ENCODE measurements at places on chromosomes 4 and X.

- no peak for DNase-seq
These were observed 1646.4 kb upstream of the ADGRL3 start for GRCh38 chr4:59553721-59554091.

- DNase-seq = peak; percentile 81
These were observed 30.7 kb upstream of the ATP6AP2 start for GRCh38 chrX:40550066-40550465.

DNA sequence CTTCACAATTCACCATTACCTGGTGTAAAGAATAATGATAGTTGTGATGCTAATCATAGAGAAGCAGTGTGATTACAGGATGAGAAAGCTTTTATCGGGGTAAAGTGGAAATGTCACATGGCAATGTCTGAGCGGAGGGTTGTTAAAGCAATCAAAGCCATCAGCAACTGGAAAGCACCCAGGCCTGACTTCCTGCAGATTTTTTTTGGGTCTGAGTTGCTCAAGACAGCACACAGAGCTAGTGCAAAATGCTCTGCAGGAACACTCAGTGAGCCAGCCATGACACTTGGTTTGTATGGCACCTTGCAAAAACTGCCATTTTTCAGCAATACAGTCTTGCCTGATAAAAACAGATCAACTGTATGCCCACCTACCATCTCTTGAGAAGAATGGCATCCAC, 152.9 kb downstream of the COL4A6 start:
- DNase-seq = no peak

- peak; percentile 25 for DNase-seq
These were observed 223.7 kb downstream of the COL25A1 start for GRCh38 chr4:109078724-109079123.

DNA sequence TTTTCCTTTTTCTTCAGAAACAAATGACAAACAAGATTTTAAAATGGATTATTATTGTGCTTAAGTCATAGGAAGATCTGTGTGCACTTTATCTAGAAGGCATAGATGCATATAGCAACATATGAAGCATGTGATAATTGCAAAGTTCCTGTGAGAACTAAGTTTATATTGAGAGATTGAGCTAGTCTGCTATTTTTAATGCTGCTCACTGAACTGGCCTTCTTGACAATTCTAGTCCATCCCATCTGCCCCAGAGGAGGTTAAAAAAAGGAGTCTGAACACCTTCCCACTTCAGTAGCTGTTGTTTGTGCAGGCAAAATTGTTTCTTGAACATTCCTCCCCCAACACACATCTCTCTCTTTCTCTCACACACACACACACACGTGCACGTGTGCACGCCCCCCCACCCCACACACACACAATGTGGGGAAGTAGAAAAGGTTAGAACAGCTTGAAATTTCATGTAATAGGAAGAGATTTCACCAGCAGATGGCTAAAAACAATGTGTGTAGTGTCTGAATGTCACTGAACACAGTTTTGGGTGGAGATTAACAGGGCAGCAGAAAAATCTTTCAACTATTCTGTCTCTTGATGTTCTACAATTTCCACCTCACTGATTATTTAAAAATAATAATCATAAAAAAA, 108.0 kb downstream of the GPM6A start:
- DNase-seq = no peak

GRCh38 chr4:107202744-107203143, 166.6 kb upstream of the DKK2 start:
- DNase-seq = no peak

GRCh38 chrX:21255032-21255618, 119.1 kb upstream of the CNKSR2 start:
- DNase-seq = no peak

GRCh38 chr4:112550728-112551127, 34.7 kb upstream of the NEUROG2 start:
- DNase-seq = no peak

GRCh38 chrX:11870789-11871188, 112.8 kb downstream of the MSL3 start:
- no peak for DNase-seq

- DNase-seq = no peak
These were observed 177.7 kb downstream of the RBM46 start for GRCh38 chr4:154958621-154959358.

- no peak for DNase-seq
These were observed 391.2 kb downstream of the UNC5C start for GRCh38 chr4:95157596-95157995.

DNA sequence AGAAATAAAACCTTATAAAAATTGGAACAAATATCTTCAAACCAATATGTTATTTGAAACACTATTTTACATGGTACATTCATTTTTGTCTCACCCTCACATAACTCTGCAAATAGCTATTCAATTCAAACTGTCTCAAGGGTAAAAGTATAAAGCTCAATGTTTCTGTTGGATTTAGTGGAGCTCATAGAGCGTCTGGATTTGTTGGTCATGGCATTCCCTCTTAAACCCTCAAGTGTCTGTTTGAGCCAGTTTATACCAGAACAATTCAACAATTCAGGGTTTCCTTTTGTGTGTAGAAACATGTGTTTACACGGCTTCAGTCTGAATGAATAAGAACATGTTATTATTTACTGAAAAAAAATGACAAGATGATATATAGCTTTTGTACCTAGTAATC, 161.6 kb downstream of the PCDH18 start:
- DNase-seq = no peak

DNA sequence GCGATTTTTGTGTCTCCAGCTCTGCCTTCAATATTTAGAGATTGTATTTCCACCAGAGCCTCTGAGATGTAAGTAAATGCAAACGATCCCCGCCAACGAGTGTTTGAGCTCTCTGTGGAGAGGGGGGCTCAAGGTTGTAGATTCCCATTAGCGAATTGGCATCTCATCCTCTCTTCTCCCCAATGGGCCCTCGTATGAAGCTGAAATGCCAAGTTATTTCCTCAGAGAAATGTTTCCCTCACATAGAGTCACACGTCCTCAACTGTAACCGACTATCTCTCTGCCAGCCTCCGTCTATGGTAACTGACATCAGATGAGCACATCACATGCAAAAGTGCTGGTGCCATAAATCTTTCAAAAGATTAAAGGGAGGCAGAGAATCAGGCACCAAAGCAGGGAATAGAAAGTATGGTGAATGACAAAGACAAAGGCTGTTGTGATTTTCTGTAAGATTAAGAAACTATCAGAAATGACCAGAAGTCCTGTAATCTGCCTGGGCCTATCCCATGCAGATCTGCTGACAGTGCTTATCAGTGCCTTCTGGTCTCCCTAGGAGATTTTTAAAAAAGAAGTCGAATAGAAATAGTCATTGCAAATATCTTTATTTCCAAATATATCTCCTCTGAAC, 157.1 kb downstream of the PDGFRA start:
- no peak for DNase-seq

- no peak for DNase-seq
These were observed 28.8 kb upstream of the EGFL6 start for GRCh38 chrX:13540602-13541001.

Data from NCI-H1417 (cell line).